GM18507 (cell line): ENCODE measurements at places on chromosomes 3 and 15.

DNA sequence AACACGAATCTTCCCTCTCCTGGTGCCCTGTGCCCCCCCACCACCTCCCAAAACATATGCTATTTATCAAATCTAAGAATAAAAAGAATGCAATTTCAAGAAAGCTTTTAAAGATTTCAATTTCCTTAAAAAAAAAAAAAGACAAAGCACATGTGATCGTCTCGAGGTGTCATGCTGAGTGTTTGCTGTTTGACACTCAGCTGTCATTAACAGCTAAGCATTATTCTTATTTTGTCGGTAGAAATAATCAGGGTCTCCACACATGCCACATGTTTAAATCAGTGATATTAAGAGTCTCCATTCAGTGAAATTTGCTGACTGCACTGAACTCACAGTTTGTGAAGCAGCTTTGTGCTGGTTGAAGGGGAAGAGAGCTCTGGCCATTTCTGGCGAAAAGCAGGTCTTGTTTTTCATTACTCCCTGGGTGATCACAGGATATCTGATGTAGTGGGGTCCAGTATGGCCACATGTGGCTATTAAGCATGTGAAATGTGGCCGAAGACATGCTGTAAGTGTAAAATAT lies 281.8 kb downstream of the SATB1 start:
- DNase-seq: no peak

DNA sequence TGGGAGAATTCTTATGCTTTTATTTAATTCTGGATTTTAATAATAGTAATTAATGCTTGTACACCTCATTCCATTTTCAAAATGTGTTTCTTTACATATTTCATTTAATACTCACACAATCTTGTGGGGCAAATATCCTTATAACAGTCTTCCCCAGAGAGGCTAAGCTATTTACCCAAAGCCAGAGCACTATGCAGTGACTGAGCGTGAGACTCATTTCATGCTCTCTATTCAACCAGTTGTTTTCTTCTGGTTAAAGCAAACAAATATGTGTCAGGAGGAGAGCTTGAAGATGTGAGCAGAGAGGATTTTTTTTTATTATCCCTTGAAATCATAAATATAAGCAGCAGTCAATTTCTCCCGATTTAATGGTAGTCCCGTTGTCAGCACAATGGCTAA lies 548.3 kb upstream of the TBL1XR1 start:
- no peak for DNase-seq

DNA sequence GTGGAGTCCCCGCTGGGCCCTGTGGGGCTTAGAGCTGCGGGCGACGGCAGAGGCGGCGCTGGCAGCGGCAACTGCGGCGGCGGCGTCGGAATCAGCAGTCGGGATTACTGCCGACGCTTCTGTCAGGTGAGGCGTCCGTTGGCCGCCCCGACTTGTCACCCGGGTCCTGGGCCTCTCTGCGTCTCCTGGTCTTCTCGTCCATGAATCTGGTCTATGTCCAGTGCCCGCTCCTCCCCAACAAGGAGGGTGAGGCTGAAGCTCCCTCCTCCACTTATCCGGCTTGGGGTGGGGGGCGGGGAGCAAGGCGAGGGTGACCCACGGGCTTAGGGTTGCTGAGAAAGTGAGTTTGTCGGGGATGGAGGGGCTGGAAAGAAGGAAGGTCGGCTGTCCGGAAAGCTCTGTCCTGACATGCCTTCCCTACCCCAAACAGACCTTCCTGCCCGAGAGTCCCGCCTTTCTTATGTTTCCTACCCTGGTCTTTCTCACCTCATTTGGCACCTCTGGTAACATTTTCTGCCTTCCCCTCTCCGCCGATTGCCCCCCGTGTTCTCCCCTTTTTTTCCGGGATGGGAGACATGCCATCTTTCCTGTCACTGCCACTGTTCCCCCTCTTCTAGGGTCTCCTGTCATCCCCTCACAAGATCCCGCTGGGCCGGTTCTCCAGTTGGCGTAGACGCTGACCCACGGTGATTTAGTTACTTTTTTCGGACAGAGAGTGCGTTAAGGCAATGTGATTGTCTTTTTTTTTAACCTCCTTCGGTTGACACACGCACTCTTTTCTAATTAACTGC lies 520 bp downstream of the ZNF654 start:
- no peak for DNase-seq

- no peak for DNase-seq
Observed at GRCh38 chr15:65994832-65995231, 125.5 kb downstream of the RAB11A start.

DNA sequence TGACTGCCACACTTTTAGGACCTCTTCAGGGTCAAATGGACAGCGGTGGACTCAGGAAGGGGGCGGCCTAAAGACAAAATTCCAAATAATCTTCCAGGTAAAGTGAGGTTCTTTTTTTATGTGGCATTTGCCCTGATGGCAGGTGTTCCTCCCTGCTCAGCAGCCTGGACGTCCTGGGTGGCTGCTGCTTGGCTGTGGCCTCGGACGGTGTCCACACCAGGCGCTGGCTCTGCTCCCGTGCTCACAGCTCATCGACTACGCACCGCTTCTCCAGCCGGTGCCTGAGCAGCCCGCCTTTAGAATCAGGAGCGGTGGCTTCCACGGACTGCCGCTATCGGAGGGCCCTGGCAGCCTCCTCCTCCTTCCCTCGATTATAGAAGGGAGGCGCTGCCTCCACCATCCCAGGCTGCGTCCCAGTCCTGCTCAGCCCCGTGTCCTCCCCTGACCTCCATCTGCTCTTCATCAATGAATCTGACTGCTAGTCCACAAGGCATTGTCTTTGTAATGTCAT lies 41.9 kb downstream of the PCSK6 start:
- DNase-seq: no peak

DNA sequence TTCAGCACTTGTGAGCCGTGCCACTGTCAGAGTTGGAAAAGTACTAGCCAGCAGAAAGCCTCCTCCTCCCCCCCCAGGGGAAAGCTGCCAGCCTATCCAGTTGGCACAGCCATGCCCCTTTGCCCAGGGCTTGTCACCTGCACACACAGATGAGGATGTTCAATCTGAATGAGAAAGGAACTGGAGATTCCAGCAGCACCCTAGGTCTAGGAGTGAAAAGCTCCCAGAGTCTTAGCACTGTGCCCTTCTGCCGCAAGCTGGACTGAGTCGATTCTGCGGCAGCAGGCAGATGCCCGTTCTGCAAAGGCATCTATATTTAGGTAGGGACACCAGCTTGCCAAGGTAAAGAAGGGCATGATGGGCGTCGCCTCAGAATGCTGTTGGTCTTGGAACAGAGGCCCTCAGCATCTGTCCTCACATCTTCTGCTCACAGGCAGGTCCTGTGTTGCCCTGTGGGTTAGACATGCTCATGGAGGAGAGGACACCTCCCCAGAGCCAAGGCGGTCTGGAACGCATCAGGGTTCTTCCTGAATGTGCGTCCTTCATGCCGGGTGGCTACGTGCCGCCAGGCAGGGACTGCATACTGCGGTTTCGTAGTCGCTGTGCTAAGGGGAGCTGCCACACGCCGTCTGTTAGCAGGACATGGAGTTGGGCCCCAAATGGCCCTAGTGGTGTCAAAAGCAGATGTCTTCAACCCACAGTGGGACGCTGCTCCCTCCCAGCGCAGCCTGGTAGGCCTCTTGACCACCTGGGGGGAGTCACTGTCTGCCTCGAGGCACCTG lies 109.5 kb downstream of the VGLL4 start:
- no peak for DNase-seq

GRCh38 chr15:57640930-57641682 lies 49.4 kb downstream of the MYZAP start:
- DNase-seq: no peak
